NCI-H774 (cell line): ENCODE measurements at places on chromosomes 5 and 9.

GRCh38 chr5:34053571-34054399, 10.8 kb upstream of the C1QTNF3 start:
- DNase-seq, result no peak

DNA sequence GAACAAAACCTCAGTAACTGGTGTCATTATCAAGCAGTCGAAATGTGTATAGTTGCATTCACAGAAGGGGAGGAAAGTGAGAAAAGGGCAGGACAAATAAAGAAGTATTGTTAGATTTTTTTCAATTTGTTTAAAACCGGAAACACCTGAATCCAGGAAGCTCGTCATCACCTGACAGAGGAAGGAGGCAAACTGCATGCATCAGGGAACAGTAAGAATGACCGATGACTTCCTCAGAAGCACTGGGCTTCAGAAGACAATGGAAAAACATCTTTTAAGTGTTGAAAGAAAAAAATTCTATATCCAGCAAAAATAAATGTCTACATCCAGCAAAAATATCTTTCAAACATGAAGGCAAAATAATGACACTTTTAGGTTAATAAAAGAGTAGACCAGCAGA, 29.5 kb downstream of the PLEKHG4B start:
- DNase-seq, result no peak

DNA sequence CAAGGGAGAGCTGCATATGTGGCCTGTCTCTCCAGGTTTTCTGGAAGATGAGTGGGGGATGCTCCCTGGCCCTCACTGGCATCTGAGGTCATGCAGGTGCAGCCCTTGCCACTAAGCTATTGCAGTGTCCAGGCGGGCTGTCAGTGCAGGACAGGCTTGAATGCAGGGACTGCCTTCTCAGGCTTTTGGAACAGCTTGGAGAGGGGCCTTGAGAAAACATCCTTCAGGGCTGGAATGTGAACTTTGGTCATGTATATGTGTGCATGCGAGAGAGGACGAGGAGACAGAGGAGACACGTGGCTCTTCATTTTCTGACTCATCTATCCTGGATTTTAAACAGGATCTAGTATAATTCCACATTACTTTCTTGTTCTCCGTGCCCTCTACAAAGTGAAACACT, 90.3 kb downstream of the MACROH2A1 start:
- no peak for DNase-seq

DNA sequence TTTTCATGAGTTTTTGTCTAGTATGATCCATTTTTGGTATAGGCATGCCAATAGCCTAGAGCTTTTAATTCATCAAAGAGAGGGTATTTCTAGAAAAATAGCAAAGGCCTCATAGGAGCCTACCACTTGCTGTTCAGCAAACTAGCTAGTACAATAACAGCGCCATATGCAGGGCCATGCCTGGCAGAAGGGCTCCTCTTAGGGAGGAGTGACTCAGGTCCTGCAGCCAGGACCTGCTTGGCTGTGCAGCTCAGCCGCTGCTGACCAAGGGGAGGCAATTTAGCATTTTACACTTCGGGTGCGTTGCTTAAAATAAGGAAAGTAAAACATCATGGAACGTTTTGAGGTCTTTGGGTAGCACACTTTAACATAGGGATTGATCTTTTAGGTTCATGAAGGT, 100.6 kb downstream of the TRIO start:
- DNase-seq, result no peak

DNA sequence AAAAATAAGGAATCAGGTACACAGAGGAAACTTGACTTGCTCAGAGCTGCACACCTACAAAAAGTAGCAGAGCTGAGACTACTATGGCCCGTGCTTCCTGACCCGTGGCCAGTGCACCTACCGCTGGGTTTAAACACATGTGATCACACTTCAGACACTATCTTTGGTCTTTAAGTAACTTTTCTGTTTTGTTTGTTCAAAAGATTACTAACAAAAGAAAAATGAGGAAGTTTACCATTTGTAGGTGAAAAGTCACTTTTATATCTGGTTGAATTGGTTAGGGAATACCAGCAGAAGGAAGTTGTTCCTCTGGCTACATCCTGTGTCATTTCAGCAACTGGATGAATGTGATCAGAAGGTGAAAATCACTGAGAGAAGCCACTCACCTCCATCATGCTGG, 6.5 kb upstream of the SYK start:
- DNase-seq, result no peak

- DNase-seq, result no peak
Measured at GRCh38 chr9:36078051-36078450, 41.3 kb downstream of the RECK start.

DNA sequence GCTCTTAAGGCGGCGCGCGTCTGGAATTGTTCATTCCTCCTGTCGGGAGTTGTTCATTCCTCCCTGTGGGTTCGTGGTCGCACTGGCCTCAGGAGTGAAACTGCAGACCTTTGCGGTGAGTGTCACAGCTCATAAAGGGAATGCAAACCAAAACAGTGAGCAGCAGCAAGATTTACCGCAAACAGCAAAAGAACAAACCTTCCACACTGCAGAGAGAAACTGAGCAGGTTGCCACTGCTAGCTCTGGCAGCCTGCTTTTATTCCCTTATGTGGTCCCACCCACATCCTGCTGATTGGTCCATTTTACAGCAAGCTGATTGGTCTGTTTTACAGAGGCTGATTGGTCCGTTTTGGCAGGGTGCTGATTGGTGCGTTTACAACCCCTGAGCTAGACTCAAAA, 1365.3 kb upstream of the WWC1 start:
- no peak for DNase-seq

DNA sequence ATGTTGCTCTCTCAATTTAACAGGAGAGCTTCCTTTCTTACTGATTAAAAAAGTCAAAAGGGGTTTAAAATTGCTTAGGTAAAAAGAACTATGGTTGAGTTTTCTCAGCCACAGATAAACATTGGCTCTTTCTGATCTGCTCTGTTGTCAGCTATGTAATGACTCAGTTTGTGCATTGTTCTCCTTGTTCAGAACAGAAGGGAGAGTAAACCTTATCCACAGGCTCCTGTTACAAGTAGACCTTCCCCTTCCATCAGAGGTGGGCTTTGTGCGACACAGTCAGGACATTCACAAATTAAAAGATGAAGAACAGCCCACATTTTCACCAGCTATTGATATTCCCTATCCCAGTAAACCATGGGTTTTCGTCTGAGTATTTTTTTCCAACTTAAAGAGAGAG, 236.3 kb upstream of the SEMA6A start:
- DNase-seq, result no peak

DNA sequence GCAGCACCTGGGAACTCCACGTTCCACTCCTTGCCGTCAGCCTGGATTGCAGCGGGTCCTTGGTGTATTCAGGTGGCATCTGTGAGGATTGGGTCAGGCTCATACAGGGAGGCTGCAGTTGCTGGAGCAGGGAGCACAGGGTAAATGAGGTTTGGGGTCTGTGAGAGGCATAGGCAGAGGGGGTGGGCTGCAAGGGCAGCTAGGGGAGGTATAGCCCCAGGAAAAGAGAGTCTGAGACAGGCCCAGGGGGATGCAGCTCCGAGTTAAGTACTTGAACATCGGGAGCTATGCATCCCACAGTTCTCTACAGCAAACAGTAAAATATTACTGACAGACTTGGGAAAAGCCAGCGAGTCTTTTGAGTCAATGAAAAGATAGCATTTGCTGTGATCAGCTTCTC, 101.6 kb downstream of the TRIO start:
- no peak for DNase-seq

DNA sequence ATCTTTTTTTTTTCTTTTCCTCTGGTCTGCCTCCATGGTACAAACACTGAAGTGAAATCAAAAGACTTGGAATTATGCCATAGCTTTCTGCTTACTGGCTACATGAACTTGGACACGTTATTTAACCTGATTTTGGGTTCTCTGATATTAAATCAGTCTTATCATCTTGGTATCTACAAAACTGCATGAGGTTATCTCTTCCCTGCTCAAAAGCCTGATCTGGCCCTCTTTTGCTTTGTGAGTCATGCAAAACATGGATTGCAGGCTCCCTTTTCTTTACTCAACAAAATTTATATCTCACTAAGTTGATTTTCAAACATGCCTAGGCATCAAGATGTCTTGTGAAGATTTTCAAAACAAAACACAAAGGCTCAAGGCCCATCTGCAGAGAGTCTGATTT, 45.9 kb upstream of the FST start:
- DNase-seq, result no peak

GRCh38 chr9:71249729-71250317, 128.4 kb upstream of the TRPM3 start:
- no peak for DNase-seq

- DNase-seq, result no peak
Measured at GRCh38 chr9:121322737-121323448, 47.2 kb downstream of the STOM start.

- no peak for DNase-seq
Measured at GRCh38 chr5:179240561-179240960, 104.7 kb downstream of the ADAMTS2 start.

DNA sequence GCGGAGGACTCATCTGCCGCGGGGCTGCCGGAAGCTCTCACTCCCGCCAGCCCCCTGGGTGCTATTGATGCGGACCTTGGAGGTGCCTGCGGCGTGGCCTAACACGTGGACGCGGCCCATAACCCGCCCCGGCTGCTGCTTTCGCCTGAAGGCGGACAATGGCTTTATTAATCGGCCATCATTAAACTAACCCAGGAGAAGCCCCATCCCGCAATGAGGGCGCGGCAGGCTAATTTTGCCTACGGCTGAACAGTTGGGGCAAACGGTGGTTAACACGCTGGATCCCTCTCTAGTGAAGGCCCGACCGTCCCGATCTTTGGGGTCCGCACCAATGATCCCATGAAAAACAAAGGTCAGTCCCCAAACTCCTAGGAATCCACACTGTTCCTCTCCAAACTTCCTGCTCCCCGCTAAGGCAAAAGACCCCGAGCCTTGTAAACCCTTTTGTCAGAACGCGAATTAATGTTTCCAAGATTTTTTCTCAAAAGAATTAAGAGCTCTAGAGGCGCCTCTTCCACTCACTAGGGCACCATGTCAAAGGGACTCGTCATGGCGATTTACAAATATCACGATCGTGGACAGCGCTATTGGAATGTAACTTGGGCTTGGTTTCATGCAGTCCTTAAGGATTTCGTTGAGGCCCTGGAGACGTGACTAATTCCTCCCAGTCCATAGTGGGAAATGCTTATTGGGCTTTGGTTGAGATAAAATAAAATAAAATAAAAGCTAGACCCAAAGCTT, 193.1 kb downstream of the MEF2C start:
- no peak for DNase-seq

- no peak for DNase-seq
Measured at GRCh38 chr9:94922098-94922607, 195.7 kb downstream of the AOPEP start.

- no peak for DNase-seq
Measured at GRCh38 chr5:2017540-2018389, 135.0 kb upstream of the IRX4 start.

DNA sequence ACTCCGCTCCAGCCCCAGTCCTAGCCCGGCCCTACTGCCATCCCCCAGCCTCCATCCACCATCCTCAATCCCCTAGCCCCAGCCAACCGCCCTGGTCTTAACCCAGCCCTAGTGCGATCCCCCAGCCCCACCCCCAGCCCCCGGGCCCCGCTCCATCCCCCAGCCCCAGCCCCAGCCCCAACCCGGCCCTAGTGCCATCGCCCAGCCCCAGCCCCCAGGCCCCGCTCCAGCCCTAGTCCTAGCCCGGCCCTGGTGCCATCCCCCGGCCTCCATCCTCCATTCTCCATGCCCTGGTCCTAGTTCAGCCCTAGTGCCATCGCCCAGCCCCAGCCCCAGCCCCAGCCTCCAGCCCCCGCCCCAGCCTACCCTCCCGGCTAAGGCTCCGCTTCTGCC, 398 bp downstream of the TOR1A start:
- DNase-seq, result no peak

GRCh38 chr9:94700445-94700844, 26.1 kb upstream of the AOPEP start:
- no peak for DNase-seq

DNA sequence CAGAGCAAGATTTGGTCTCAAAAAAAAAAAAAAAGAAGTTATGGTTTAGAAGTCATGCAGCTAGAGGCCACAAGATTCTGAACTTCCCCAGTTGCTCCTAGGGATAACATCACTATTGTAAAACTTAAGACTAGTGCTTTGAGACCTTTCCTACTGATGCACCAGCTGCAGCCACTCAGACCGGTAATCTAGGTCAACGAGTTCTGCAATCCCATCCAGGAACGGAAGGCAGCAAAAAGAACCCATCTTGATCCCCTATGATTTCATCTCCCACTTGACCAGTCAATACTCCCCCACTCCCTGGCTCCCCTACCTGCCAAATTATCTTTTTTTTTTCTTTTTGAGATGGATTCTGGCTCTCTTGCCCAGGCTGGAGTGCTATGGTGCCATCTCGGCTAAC, 46.9 kb upstream of the TTC39B start:
- DNase-seq, result no peak

- no peak for DNase-seq
Measured at GRCh38 chr9:89657765-89658164, 53.0 kb downstream of the GADD45G start.

DNA sequence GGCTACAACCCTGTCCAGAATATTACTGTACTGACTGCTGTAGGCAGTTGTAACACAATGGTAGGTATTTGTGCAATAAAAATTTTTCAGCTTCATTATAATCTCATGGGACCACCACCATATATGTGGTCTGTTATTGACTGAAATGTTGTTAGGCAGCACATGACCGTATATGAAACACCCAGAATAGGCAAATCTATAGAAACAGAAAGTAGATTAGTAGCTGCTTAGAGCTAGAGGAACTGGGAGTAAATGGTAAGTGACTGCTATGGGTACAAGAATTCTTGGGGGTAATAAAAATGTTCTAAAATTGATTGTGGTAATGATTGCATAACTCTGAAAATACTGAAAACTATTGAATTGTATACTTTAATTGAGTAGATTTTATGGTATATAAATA, 185.7 kb downstream of the ESM1 start:
- DNase-seq, result no peak

GRCh38 chr9:31146485-31147166, 1237.8 kb upstream of the ACO1 start:
- DNase-seq, result no peak

DNA sequence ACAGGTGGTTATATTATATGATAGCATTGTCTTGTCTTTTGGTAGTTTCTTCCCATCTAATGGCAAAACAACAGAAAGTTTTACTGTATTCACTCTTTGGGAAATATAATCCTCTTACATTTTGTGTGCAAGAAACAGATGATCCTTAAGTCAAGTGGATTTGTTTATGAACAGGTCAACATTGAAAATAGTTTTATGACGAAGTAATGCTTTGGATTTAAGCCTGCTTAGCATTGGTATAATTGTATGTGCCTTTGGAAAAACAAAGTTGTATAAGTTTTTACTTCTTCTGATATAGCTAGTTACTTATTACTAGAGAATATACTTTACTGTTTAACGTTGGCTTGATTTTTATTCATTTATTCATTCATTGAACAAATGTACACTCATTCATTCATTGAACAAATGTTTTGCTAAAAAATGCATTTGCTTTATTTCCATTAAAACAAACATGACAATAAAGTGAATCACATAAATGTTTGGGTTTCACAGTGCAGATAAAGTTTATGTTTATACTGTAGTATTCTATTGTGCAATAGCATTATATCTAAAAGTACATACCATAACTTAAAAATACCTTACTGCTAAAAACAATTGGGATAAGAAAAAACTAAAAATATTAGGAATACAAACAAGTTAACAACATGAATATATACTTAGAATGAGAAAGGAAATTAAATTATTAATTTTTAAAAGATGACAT, 12.3 kb downstream of the SGCD start:
- no peak for DNase-seq
